ENCODE measurements at places on chromosomes 7 and 10. TPM values are rescaled to one million over a fixed set of nuclear protein-coding genes. Genes with fewer than 3 reads are reported as not detected.

Gene GTF2I
- 520 TPM for polyA plus RNA-seq

Gene TRIM24
- polyA plus RNA-seq: 68.1 TPM

Gene CALCR
- polyA plus RNA-seq: 1.0 TPM

Gene SPDYE5
- polyA plus RNA-seq: 7.3 TPM

Gene ADAM8
- polyA plus RNA-seq: 2.4 TPM

Gene NME8
- polyA plus RNA-seq: not detected

DNA sequence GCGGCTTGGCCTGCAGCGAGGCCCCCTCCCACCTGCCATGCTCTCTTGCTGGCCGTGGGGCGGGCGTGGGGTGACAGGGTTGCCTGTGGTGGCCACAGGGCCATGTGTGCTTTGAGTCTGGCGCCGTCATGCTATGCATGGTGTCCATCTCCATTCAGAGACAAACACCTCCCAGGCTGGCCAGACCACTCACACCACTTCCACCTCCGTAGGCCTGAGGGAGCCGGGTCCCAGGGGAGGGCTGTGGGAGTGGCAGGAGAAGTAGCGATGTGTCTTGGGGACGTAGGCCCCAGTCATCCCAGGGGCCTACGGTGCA is 65.5 kb downstream of the DNAJB6 start:
- DNase-seq: no peak

GRCh38 chr7:28455486-28455885 is 43.2 kb downstream of the CREB5 start:
- no peak for DNase-seq

DNA sequence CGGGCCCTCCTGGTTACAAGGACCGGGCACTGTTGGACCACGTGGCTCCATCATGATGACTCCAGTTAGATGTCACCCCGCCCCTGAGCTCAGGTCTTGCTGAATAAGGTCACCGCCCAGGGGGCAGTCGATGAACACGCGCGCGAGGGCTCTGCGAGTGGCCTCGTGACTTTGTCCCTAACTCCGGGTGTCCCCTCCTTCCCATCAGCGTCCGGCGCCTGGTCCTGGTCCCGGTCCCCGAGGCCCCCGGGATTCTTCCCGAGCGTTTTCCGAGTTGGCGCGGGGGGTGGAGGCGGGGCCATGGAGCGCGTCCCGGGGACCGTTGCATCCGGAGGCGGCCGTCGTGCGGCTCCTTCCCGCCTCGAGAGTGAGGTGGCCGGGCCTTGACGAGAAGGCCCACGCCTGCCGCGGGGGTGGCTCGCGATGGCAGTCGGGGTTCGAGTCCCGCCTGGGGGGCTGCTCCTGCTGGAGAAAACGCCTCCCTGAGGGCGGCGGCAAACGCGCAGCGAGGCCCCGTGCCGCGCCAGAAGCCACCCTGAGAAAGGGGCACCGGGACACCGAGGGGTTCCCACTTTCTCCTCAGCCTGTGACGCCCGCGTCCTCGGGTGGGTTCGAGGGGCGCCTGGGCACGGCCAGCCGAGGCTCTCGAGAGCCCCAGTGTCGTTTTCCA is 569 bp upstream of the NPTX2 start:
- DNase-seq: no peak

DNA sequence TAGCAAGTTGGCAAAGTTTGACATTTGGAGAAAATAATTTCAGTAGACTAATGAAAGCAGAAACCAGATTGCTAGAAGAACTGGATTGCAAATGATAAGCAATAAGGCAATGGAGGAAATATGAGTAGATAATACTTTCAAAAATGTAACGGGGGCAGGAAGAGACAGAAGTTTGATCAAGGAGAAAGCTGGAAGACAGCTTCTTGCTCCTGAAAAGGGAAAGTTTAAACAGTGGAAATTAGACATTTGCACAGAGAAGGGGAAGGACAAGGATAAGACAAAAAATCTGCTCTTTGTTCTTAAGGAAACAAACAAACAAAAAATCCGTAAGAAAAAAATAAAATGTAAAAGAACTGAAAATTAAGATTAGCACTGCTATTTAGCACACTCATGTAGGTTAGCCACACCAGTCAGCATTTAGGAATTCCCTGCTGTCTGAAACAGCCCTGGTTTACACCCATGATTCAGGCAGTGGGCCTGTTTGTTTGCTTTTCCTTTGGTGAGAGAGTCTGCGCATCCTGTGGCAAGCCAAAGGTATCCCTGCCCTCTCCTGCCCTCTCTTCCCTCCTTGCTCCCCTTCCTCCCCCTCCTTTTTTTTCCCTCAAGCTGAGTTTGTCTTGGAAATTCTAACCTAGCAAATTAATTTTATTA is 104.3 kb upstream of the CAV2 start:
- no peak for DNase-seq

- DNase-seq: no peak
Observed at GRCh38 chr10:79098596-79099015, 29.8 kb downstream of the ZMIZ1 start.

- DNase-seq: no peak
Observed at GRCh38 chr7:91375378-91375777, 111.1 kb downstream of the FZD1 start.

GRCh38 chr10:113753020-113753692 is 1.7 kb downstream of the PLEKHS1 start:
- DNase-seq: no peak

- DNase-seq: no peak
Observed at GRCh38 chr10:125296598-125296997, 136.2 kb upstream of the CTBP2 start.

GRCh38 chr7:25881317-25882037 is 270.5 kb upstream of the NFE2L3 start:
- DNase-seq: no peak

DNA sequence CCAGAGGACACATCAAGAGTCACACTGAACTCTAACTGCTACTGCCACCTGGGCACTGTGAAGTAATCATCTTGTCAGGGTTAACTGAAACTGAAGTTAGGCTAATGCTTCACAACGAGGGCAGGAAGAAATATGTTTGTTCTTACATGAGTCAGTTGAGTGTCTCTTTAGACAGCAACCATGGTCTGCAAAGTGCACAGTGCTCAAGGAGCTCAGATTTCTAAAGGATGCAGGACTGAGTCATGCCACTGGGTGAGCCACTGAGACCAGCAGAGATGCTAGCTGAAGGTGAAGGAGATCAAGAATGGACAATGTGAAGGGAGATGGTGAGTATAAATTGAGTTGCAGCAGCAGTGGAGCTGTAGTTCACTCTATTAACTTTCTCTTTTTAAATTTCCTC is 76.0 kb upstream of the CTTNBP2 start:
- DNase-seq: no peak

- DNase-seq: no peak
Observed at GRCh38 chr7:3561932-3562331, 260.9 kb downstream of the SDK1 start.

- DNase-seq: no peak
Observed at GRCh38 chr10:75269605-75270004, 33.8 kb upstream of the COMTD1 start.

DNA sequence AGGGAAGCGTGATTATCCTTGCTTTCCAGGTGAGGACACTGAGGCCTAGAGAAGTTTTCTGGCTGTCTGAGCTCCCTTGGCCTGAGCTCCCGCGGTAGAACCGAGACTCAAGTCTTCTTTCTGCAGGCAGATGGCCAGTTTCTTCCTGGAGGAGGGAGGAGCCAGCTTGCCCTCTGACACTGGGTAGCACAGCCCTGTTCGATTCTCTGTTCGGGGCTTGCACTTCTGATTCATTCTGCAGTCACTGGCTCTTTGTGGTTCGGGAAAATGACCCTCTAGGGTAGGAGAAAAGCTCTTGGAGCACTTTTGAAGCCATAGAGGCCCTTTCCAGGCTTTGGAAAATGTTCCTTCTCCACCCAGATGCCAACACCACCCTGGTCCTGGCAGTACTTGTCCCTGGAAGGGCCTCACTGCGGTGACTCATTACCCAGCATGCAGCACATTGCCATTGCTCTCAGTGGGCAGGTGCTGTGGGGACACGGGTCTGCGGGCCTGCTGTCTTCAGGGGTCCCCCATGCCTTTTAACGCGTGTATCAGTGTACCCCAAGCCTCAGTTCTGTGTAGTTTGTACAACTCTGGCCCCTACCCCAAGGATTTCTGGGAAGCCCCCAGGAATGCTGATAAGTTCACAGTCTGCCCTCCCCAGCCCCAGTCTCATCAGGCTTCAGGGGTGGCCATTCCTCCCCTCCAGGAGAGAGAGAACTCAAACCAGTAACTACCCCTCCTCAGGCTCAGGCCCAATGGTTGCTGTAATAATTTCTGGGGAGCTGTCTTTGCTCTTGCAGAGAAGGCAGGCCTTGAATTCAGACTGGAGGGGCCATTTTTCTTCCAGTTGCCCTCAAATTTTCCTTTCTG is 11.9 kb downstream of the CHST3 start:
- DNase-seq: no peak

- no peak for DNase-seq
Observed at GRCh38 chr7:133912916-133913697, 214.0 kb upstream of the LRGUK start.
